Stimulated activated CD4-positive, alpha-beta T cell treated with anti-CD3 and anti-CD28 coated beads, TNF-alpha, amount 100 ng/mL, for 48 hours (primary cell): ENCODE measurements at places on chromosomes 3 and 15.

DNA sequence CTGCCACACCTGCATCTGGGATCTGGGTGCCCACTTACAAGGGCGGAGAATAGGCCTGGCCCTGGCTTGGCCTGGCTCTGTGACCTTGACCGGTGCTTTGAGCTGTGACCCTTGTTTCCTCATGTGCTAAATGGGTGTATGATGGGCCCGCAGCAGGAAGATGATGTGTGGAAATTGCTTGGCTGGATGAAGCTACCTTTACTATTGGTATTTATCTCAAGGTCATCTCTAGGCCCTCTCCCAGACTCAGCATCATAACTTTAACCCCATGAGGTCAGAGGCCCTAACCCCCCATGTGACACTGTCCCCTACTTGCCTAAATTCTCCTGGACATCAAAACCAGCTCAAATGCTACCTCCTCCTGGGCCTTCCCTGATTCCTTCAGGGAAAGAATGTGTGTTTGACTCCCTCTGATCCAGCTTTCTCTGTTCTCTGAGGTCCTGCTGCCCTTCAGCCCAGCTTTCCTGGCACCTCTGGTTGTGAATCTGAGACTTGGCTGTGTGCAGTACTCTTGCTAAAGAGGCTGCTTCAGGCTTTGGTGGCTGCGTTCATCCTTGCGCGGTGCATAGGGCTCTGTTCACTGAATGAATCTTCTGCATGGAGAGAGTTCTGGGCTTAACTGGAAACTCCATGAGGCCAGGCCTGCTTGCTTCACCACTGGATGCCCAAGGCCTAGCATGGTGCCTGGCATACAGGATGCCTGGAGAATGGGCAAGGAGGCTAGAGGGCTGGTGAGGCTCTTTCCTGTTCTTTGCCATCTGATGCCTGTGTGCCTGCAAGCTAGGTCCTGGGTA is 25.2 kb upstream of the SLC6A6 start:
- no peak for DNase-seq

DNA sequence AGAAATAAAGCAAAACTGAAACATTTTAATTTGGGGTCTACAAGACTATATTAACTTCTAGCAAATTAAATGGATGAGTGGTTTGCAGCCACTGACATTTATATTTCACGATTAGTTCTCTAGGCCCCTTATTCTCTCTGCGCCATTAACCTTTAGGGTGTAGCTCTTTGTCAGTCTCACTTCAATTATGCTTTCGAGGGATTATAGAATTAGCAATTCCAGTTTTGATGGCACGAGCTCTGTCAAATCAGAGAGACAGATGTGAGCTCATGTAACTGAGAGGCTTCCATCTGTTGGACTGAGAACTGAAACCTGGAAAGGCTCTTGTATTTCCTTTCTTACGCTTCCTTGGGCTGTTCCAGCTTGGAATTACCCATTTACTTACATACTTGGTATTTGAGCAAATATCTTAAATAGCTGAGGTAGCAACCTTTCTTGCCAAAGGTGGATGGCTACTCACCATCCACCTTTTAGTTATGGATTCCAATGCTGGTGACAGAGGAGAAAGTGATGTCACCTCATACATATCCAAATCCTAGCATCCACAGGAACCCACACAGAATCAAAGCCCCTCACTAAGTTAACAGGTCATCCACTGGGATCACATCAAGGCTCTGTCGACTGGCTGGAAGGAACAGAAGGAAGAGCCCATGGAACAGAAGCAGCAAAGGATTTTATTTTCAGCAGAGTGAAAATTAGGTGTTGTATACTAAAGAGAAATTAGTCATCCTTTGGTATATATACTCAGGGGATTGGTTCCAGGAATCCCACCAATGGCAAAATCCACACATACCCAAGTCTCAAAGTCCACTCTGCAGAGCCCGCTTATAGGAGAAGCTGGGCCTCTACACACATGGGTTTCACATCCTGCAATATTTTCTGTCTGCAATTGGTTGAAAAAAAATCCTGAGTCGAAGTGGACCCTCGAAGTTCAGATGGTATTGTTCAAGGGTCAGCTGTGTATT is 20.8 kb downstream of the VGLL4 start:
- DNase-seq, result no peak

- DNase-seq, result no peak
Observed at GRCh38 chr3:31297726-31298298, 234.9 kb upstream of the STT3B start.

- DNase-seq, result no peak
Observed at GRCh38 chr15:49315391-49315823, 107.6 kb upstream of the FGF7 start.

- DNase-seq, result no peak
Observed at GRCh38 chr3:14555835-14556234, 15.7 kb upstream of the GRIP2 start.

GRCh38 chr15:53251996-53252395 is 461.9 kb upstream of the ONECUT1 start:
- no peak for DNase-seq

DNA sequence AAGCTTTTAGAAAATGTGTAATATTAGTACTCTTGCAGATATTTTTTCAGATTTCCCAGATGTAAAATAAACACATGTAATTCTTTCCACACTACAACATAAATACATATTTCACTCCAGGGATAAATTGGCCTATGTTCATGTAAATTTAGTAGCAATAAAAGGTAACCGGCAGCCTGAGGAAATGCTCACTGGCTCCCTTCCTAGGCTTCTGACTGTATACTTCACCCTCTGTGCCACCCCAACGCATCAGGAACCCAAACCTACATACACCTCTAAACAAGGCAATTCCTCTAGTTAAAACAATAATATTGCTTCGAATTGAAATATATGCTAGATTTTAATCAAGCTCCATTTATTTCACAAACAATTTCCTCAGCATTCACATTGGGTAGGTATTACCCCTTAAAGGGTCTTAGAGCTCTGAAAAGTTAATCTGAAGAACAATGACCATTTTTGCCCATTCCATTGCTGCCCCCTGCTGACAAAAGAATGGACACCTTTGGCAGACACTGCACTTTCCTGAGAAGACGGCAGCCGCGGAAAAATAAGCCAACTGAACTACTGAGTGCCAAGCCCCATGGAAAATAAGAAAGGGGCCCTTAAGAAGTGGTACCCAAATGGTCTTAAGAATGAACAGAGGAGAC is 212.5 kb downstream of the OSBPL10 start:
- peak; percentile 46 for DNase-seq

DNA sequence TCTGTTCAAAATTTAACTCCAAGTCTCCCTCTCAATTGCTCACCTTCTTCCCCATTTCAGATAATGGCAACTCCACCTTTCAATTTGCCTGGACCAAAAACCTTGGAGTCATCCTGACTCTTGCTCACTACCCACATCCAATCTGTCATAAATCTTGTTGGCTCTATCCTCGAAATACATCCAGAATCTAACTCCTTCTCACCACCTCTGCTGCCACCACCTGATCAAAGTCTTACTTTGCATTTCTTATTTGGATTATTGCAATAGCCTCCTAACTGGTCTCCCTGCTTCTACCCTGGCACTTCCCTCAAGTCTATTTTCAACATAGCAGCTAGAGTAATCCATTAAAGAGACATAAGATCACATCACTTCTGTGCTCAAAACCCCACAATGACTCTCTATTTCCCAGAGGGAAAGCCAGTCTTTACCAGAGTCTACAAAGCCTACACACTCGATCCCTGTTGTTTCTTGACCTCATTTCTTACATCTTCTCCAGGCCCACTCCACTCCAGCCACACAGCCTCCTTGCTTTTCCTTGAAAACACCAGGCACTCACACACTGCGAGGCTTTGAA is 86.6 kb downstream of the GPR156 start:
- DNase-seq, result no peak

- no peak for DNase-seq
Observed at GRCh38 chr3:87462228-87462627, 185.8 kb upstream of the POU1F1 start.

- no peak for DNase-seq
Observed at GRCh38 chr3:82130046-82130445, 368.6 kb upstream of the GBE1 start.

DNA sequence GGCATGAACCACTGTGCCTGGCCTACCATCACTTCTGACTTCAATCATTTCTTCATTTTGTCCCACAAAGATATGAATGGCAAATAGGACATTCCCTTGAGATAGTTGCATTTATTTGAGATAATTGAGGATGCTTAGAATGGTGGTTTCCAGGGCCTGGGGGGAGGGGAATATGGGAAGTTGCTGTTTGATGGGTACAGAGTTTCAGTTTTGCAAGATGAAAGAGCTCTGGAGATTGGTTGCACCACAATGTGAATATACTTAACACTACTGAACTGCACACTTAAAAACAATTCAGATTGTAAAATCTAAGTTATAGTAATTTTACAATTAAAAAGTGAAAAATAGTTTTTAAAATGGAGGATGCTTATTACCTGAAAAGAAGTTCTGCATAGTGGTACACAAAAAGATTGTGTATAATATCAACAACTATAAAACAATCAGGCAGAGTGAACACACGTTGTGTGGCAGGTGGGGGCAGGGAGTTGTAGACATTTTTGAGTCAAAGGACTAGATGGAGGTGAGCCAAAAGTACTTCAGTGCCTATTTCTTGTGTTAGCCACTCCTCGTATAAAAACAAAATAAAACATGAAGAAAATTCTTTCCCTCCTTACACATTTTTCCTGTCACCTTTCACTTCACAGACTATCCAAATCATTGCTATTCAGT is 18.5 kb upstream of the RIOX2 start:
- no peak for DNase-seq

GRCh38 chr3:100316641-100317069 is 17.9 kb upstream of the NIT2 start:
- no peak for DNase-seq

- DNase-seq, result no peak
Observed at GRCh38 chr3:178385280-178385952, 150.8 kb upstream of the KCNMB2 start.

DNA sequence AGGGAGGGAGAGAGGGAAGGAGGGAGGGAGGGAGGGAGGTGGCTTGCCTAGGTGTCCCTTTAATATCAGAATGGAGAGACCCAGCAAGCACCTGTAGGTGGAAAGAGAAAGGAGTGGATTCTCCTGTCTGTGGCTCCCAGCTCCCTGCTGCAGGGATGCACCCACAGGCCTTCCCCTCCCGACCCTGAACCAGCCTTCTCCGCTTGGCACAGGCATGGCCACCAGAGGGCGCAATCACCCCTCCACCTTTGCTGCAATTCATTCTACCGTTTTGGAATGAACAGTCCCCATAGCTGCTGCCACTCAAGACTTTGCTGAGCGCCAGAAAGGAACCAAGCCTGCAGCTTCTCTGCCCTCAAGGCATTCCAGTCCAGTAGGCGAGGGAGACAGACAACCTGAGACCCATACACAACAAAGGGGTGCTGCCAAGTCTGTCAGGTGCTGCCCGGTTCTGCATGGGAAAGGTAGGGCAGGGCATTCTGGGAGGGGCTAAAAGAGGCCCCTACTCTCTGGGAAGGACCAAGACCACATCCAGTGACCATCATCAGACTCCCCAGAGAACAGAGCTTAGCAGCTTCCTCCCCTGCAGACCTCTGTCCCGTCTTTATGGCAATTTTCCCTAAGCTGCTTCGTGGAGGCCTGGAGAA is 4.9 kb downstream of the TLR9 start:
- peak; percentile 87 for DNase-seq

DNA sequence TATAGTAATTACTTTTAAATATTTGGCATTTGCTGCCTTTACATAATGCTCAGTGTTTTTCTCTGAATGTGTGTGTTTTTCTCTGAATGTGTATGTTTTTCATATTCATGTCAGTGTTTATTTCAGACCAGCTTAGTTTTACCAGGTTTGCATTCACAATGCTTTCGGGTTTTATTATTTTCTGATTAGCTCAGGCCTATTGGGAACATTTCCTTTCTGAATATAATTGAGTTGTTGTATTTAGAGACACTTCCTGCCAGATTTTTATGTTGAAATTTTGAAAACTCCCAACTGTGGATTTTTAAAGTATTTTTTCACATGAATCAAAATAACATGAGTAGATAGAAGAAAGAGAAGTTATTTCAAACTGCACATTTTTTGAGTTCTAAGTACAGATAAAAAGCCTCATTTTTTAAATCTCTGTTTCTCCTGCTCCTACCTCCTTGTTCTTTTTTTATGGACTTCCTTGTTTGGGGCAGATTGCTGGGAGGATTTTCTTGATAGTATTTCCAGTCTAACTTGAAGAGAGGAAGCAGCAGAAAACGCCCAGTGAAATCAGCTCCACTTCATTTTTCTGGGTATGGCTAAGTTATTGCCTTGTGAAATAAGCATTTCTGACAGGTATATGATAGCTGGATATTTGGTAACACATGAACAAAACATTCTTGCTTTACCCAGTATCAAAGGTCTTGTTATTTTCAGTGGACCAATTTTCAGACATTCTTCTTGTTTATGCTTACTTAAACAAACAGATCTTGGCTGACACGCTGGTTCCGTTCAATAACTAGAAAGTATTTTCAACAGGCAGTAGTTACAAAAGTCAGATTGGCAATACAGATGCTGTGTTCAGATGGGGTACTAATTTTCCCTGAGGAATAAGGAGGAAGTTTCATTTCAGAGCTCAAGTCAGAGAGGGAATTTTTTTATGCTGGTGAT is 70.7 kb downstream of the RIOX2 start:
- no peak for DNase-seq

DNA sequence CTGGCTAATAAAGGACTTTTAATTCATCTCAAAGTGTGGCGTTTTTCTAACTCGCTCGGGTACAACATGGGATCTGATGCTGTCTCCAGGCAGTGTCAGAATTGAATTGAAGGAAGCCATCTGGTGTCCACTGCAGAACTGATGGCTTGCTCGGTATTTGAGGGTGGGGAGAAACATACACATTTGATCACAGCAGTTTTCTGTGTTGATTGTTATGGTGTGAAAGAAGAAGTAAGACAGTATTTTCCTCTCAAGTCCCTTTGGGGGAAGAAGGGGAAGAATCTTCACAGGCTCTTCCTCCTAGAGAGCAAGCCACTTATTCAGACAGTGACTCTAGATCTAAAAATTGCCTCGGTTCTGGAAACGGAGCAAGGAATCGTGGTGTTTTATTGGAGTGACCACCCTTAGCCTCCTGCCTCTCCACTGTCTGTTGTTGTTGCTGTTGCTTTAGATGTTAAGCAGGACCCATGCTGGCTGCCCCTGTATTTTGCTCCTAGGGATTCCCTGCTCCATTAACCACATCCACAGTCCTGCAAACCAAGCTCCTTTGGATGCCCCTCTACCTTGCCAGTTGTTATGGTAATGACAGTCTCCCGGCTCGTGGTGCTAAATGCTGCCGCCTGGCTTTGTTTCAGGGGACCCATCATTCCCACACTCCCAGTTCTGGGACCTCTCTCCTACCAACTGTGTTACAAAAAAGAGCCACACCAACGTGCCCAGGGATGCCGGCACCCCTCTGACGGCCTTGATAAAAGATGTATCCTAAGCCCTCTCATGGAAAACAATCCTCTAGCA is 15.3 kb upstream of the MCCC1 start:
- DNase-seq, result no peak

DNA sequence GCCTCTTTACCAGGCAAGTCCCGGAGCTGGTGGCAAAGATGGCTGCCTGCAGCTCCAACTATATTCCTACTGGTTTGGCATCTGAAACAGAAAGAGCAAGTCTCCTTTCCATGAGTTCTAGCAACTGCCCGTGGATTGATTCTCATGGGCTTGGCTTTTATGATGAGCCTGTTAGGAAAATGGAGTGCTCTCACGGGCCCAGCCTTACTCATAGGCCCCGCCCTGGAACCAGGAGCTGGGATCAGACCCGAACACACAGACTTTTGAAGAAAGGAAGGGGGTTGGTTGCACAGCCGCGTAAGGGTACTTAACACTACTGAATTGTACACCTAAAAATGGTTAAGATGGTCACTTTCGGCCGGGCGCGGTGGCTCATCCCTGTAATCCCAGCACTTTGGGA is 2.9 kb downstream of the NRROS start:
- no peak for DNase-seq

- no peak for DNase-seq
Observed at GRCh38 chr3:194181612-194182529, 45.9 kb downstream of the HES1 start.
